Fibroblast of skin of left quadriceps (primary cell): ENCODE measurements at places on chromosomes 2 and 18.

DNA sequence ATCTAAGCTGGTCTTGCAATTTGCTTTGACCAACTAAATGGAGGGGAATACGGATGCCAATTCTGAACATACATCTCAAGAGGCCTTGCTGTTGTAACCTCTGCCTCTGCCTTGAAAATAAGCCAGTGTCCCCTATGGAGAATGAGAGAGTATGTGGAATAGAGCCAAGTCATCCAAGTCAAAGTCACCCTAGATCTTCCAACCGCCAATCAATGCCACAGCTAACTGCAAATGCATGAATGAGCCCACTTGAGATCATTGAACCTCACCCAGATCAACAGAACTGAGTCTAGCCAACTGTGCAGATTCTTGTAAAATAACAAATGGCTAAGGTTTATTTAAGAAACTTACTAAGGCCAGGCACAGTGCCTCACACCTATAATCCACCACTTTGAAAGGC is 139.8 kb upstream of the TANK start:
- no peak for DNase-seq

DNA sequence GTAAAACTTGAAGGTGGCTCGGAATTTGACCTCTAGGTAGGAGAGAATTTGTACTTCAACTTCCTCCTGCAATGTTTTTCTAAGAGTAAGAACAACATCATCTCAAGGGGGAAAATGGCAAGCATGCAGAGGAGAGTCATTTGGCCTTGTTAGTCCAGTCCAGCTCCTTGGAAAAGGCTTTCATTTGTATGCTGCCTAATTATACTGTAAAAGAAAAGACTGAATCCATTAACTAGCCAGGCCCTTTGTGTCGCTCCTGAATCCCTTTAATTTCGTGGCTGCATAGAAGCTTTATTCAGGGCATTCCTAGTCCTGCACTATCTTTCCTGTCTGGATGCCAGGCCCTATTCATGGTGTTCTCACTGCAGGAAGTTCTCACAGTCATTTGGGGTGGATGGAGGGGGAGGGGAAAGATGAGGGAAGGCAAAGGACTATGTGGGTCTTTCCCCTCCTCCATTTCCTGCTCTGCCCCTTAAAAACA is 36.0 kb downstream of the PHLPP1 start:
- no peak for DNase-seq

DNA sequence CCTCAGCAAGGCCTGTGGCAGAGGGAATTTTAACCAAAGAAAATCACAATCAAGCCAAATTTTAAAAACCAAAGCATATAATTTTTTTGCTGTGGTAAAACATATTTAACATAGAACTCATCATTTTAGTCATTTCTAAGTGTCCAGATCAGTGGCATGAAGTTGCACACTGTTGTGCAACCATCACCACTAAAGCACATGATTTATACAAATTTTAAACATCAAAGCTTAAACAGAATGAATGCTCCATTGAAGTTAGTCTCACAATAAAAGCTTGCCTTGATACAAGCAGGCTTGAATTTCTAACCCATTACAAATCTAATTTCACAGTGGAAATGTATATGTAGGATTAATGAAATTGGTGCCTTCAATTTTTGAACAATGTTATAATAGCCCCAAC is 31.2 kb downstream of the FTCDNL1 start:
- no peak for DNase-seq

DNA sequence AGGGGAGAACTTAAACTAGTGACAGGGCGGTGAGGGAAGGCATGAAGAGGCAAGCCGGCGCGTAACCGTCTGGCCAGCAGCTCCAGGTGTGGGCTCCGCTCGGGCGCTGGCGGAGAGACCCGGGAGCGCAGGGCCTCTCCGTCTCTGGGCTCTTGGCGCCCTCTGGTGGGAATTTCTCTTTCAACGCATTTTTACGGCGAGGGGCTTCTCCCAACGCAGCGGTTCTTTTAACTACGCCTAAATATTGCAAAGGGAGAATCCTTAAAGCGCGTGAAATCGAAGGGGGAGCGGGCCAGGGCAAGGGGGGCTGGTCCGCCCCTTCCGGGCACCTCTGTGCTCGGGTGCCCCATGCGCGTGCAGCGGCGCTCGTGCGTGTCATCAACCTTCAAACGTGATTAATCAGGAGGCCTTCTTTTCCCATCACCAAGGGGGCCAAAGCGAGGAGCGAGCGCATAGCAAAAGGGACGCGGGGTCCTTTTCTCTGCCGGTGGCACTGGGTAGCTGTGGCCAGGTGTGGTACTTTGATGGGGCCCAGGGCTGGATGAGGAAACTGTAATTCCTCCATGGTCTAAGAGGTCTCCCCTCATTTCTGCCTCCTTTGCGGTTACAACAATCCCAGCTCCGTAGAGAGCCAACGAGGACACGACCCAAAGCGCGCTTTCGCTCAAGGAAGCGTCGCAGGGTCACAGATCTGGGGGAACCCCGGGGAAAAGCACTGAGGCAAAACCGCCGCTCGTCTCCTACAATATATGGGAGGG is 762 bp upstream of the GAD1 start:
- DNase-seq = no peak

GRCh38 chr2:19882286-19882685 is 19.5 kb downstream of the TTC32 start:
- no peak for DNase-seq

DNA sequence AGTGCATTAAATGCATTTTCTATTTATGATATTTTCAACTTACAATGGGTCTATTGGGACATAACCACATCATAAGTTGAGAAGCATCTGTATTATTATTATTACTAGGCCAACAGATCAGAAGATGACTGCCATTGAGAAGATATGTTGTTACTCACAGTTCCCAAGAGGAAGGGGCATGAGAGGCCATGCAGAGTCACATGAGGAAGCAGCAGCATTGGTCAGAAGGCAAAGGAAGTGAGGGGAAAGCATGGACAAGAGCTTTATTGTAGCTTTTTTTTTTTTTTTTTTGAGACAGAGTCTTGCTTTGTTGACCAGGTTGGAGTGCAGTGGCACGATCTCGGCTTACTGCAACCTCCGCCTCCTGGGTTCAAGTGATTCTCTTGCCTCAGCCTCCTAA is 66.2 kb upstream of the LCLAT1 start:
- no peak for DNase-seq

DNA sequence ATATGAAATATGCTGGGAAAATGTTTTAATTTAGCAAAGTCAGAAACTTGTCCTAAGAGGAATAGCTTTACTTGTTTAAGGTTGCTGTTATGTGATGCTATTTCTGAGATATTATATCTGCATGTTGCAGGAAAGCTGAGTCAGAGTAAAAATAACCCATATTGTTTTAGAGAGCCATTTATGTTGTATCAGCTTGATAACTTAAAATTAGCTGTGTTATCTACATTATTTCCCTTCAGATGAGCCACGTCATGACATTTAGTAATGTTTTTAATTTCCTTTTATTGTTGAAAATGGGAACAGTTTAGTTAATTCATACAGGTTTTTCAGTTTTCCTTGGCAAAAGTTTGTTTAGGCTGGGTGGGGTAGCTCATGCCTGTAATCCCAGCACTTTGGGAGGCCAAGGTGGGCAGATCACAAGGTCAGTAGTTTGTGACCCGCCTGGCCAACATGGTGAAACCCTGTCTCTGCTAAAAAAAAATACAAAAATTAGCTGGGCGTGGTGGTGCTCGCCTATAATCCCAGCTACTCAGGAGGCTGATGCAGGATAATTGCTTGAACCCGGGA is 55.8 kb downstream of the TTC27 start:
- no peak for DNase-seq
